ENCODE measurements at places on chromosomes 16 and 17. TPM values are rescaled to one million over a fixed set of nuclear protein-coding genes. Genes with fewer than 3 reads are reported as not detected.

DNA sequence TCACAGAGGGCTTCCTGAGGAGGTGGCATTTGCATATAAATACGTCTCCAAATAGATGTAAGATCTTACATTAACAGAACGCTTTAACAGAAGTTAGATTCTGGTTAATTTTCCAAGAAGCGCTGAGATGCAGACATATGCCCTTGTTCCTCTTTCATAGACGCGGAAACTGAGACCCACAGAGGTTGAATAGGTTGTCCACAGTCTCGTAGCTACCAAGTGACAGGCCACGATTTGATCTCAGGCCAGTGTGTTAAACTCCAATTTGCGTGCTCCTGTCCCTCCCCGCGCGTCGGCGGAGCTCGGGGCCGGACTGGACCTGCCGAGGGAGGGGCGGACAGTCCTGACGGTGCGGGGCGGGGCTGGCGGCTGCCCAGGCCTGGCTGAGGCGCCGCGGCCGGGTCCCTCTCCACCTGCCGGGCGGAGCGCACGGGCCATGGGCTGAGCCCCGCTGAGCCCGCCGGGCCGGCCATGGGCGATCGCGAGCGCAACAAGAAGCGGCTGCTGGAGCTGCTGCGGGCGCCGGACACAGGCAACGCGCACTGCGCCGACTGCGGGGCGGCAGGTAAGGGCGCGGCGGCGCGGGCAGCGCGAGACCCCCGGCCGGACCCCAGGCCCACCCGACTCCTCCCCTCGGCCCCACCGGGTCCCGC is at the start of gene ADAP2:
ADAP2 (plus strand) TSS at position 402 of the 653 bp plus-strand sequence; CDS start at position 472, 70 bp downstream.
- H3K4me1 ChIP-seq = peaks cover 15% of the 10 kb centered on the region
- H3K27me3 ChIP-seq = peaks cover 51% of the 10 kb centered on the region
- no peak for DNase-seq

DNA sequence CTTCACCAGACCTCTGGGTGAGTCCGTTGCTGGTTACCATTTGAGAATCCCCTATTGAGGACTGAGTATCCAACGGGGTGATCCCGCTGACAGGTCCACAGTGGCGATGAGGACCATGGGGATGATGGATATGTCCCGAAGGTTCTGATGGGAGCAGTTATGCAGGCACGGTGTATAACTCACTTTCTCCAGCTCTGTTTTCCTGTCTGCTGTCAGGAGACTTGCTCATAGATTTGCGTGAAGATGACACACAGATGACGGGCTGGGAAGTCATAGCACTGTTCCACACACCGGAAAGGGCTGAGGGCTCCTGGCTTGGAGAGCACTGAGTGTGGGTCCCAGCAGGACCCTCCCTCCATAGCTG is 22.2 kb upstream of the ADCY7 start:
- no peak overlapping the region for H3K27ac ChIP-seq
- H3K4me1 ChIP-seq = peaks cover 14% of the 10 kb centered on the region
- no peak for DNase-seq
- no peak overlapping the region for H3K4me3 ChIP-seq
- no peaks in the 10 kb centered on the region for H3K36me3 ChIP-seq

Gene TMEM235
- total RNA-seq = not detected

- peaks cover 35% of the 10 kb centered on the region for H3K4me1 ChIP-seq
- H3K27me3 ChIP-seq = no peaks in the 10 kb centered on the region
- DNase-seq = no peak
- no peak overlapping the region for H3K27ac ChIP-seq
- H3K36me3 ChIP-seq = peaks cover 29% of the 10 kb centered on the region
Measured at GRCh38 chr16:11684231-11685025, 16.2 kb downstream of the SNN start.

DNA sequence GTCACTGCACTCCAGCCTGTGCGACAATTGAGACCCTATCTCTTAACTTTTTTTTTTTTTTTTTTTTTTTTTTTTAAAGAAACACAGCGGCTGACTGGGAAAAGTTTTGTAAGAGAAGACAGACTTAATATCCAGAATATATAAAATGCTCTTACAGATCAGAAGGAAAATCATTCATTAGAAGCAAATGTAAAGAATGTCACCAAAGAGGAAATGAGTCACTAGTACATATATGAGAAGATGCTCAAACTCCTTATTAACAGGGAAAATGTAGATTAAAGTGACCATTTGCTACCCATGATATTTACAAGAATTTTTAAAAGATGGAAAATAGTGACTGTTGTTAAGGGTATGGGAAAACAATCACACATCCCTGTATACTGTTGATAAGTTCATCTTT is 48.9 kb downstream of the RABEP1 start:
- no peak for DNase-seq
- H3K27ac ChIP-seq = no peak overlapping the region
- H3K4me3 ChIP-seq = no peak overlapping the region
- H3K4me1 ChIP-seq = peaks cover 27% of the 10 kb centered on the region
- no peaks in the 10 kb centered on the region for H3K27me3 ChIP-seq

Gene MGAT5B
- total RNA-seq = not detected

DNA sequence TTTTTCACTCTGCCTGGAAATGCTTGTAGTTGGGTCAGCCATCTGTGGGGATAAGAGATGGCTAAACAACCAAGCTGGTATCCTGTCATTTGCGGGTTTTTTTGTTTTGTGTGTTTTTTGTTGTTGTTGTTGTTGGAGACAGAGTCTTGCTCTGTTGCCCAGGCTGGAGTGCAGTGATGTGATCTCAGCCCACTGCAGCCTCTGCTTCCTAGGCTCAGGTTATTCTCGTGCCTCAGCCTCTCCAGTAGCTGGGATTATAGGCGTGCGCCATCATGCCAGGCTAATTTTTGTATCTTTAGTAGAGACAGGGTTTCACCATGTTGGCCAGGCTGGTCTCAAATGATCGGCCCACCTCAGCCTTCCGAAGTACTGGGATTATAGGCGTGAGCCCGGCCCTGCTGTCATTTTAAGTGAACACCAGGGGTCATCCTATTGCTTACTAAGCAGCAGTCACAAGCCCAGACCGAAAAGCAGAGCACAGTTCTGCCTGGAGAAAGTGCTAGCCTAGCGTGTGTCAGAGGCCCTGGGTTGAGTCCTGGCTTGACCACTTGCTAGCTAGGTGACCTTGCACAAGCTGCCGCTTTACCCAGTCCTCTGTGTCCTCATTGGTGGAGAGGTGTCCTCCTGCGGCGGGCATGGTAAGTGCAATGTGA is 4.6 kb downstream of the SMCR8 start:
- peaks cover 50% of the 10 kb centered on the region for H3K4me1 ChIP-seq
- peaks cover 5% of the 10 kb centered on the region for H3K36me3 ChIP-seq
- no peaks in the 10 kb centered on the region for H3K27me3 ChIP-seq

Gene CDRT15
- not detected for total RNA-seq

DNA sequence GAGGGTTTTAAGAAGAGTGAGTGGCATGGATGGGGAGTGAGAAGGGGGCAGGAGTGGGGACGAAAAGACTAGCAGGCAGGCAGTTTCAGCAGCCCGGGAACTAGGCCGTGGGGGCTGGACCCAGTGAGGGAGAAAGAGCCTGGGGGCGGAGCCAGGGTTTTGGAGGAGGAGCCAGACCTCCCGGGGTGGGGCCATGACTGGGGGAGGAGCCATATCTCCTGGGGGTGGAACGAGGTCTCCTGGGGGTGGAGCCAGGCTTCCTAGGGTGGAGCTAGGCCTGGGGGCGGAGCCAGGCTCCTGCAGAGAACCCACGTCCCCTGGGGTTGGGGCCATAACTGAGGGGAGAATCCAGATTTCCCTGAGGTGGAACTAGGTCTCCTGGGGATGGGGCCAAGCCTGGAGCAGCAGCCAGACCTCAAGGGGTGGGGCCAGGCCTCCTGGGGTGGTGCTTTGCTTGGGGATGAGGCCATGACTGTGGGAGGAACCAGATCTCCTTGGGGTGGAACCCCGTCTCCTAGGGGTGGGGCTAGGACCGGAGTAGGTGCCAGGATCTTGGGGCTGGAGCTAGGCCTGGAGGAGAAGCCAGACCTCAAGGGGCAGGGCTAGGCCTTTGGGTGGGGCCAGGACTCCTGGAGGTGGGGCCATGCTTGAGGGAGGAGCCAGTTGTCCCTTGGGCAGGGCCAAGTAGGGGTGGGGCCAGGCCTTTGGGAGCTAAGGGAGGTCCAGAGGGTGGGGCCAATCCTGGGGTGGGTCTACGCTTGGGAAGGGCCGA is 41.7 kb upstream of the JPH3 start:
- H3K36me3 ChIP-seq = no peaks in the 10 kb centered on the region
- H3K27me3 ChIP-seq = peaks cover 15% of the 10 kb centered on the region
- DNase-seq = no peak
- H3K4me1 ChIP-seq = no peaks in the 10 kb centered on the region
- no peak overlapping the region for H3K4me3 ChIP-seq
- no peak overlapping the region for H3K27ac ChIP-seq

GRCh38 chr16:46620266-46621005 is 743 bp downstream of the SHCBP1 start:
- no peak for DNase-seq
- H3K27me3 ChIP-seq = no peaks in the 10 kb centered on the region
- peaks cover 6% of the 10 kb centered on the region for H3K36me3 ChIP-seq
- peak overlapping the region; percentile 78 for H3K27ac ChIP-seq
- peak overlapping the region; percentile 95 for H3K4me3 ChIP-seq

- H3K4me3 ChIP-seq = peak overlapping the region; percentile 51
- no peaks in the 10 kb centered on the region for H3K27me3 ChIP-seq
- peaks cover 16% of the 10 kb centered on the region for H3K4me1 ChIP-seq
- DNase-seq = no peak
- no peaks in the 10 kb centered on the region for H3K36me3 ChIP-seq
Measured at GRCh38 chr16:67000384-67001351, 12.3 kb downstream of the CES4A start.

Gene FOXK2
- 108 TPM for total RNA-seq

GRCh38 chr16:2443555-2443954 is 14.3 kb downstream of the CCNF start:
- no peak for DNase-seq
- peaks cover 4% of the 10 kb centered on the region for H3K4me1 ChIP-seq
- peaks cover 8% of the 10 kb centered on the region for H3K36me3 ChIP-seq
- H3K27ac ChIP-seq = no peak overlapping the region

Gene VASN
- 0.33 TPM for total RNA-seq

Gene EVPLL
- total RNA-seq = not detected

- no peak overlapping the region for H3K4me3 ChIP-seq
- H3K36me3 ChIP-seq = no peaks in the 10 kb centered on the region
- H3K27ac ChIP-seq = no peak overlapping the region
Measured at GRCh38 chr16:2511128-2511800, 2.5 kb upstream of the ATP6V0C start.

Gene ARHGAP27
- total RNA-seq = 102 TPM

DNA sequence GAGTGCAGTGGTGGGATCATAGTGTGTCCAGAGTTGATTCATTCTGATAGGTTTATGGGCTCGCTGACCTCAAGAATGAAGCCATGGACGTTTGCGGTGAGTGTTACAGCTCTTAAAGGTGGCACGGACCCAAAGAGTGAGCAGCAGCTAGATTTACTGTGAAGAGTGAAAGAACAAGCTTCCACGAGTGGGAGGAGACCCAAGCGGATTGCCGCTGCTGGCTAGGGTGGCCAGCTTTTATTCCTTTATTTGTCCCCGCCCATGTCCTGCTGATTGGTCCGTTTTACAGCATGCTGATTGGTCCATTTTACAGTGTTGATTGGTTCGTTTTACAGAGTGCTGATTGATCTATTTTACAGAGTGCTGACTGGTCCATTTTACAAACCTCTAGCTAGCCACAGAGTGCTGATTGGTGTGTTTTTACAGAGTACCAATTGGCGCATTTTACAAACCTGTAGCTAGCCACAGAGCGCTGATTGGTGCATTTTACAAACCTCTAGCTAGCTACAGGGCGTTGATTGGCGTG is 17.5 kb downstream of the CACNG4 start:
- H3K27ac ChIP-seq = no peak overlapping the region
- H3K4me3 ChIP-seq = no peak overlapping the region
- H3K36me3 ChIP-seq = no peaks in the 10 kb centered on the region
- no peak for DNase-seq

Gene ADGRG1
- 4.8 TPM for total RNA-seq

- H3K27ac ChIP-seq = no peak overlapping the region
- H3K4me3 ChIP-seq = no peak overlapping the region
Measured at GRCh38 chr16:30340621-30341020, 14.5 kb downstream of the CD2BP2 start.

- peaks cover 11% of the 10 kb centered on the region for H3K27me3 ChIP-seq
- peak overlapping the region; percentile 59 for H3K27ac ChIP-seq
- peaks cover 23% of the 10 kb centered on the region for H3K4me1 ChIP-seq
- H3K36me3 ChIP-seq = no peaks in the 10 kb centered on the region
Measured at GRCh38 chr17:62653002-62653825, 25.7 kb downstream of the MRC2 start.

DNA sequence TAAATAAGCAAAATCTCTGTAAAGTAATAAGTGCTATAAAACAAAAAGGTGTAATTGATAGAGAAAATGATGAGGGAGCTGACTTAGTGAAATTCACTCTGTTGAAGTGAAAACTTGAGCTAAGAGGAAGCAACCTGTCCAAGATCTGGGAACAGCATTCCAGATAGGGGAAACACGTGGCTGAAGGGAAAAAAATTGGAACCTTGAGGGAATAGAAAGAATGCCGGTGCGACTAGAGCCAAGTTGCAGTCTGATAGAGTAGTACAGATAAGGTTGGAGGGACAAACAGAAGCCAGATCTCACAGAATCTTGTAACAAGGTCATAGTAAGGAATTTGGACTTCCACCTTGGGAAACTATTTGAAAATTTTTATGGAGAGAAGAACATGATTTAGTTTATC is 623 bp upstream of the DDX52 start:
- DNase-seq = no peak
- peak overlapping the region; percentile 95 for H3K27ac ChIP-seq
- H3K36me3 ChIP-seq = peaks cover 18% of the 10 kb centered on the region

DNA sequence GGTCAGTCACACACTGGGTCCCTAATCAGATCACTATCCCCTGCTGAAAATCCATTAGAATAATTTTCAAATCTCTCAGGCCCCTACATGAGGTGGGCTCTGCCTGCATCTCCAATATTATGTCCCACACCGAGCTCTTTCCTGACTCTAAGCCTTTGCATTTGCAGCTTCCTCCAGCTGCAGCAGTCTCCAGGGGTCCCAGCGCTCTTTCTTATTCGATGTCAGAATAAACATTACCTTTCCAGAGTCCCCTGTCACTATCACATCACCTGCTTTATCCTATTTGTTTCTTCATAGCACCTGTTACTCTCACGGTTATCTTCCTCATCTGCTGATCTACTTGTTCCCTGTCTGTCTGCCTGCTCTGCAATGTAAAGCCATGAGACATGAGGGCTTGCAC is 57.3 kb upstream of the MON1B start:
- no peak for DNase-seq
- no peaks in the 10 kb centered on the region for H3K36me3 ChIP-seq
- H3K27me3 ChIP-seq = peaks cover 23% of the 10 kb centered on the region
- H3K4me1 ChIP-seq = no peaks in the 10 kb centered on the region

GRCh38 chr16:59907611-59908010 is 1173.5 kb upstream of the GOT2 start:
- peaks cover 3% of the 10 kb centered on the region for H3K36me3 ChIP-seq
- no peak for DNase-seq
- H3K27ac ChIP-seq = no peak overlapping the region
- no peaks in the 10 kb centered on the region for H3K27me3 ChIP-seq
- H3K4me1 ChIP-seq = no peaks in the 10 kb centered on the region

Gene HEATR9
- 0.81 TPM for total RNA-seq

Measured in natural killer cell treated with Interleukin-12 subunit alpha and Interleukin-12 subunit beta and Interleukin-15 and Interleukin-18, amount 100 ng/mL, for 72 hours (primary cell).